Gastroesophageal sphincter (tissue), 4 donors: ENCODE measurements at places on chromosomes 7 and 10. TPM values are rescaled to one million over a fixed set of nuclear protein-coding genes. Genes with fewer than 3 reads are reported as not detected.
A peak's percentile ranks its signal among the peaks of the same experiment; 100 is the strongest.

DNA sequence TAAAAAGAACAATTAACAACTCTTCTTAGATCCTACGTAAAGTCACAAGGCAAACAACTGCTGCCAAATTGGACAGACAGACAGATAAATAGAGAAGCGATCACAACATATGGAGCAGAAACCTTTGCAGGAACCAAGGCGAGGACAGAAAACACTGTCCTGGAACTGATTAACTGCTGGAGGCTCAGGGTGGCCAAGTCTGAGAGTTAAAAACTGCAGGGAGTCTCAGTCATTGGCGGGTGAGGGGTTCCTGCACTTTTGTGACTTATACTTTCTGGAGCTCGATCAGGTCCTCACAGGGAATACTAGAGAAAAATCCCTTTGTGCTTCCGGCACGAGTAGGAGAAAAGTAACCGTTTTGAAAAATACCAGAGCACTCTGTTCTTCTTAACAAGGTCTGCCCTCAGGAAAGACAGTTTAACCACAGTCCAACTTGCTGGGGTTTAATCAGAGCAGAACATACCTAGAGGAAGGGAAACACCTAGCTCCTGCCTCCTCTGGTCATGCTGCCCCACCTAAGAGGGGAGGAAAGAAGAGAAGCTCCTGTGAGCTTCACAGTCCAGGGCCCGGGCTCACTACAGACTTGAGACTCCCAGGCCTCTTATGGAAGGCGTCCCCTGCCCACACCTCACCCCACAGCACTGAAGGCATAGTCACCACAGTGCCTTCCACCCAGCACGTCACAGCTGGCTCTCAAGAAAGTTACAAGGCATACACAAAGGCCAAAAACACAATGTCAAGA, 74.9 kb downstream of the LARP4B start:
- ATAC-seq: no peak

DNA sequence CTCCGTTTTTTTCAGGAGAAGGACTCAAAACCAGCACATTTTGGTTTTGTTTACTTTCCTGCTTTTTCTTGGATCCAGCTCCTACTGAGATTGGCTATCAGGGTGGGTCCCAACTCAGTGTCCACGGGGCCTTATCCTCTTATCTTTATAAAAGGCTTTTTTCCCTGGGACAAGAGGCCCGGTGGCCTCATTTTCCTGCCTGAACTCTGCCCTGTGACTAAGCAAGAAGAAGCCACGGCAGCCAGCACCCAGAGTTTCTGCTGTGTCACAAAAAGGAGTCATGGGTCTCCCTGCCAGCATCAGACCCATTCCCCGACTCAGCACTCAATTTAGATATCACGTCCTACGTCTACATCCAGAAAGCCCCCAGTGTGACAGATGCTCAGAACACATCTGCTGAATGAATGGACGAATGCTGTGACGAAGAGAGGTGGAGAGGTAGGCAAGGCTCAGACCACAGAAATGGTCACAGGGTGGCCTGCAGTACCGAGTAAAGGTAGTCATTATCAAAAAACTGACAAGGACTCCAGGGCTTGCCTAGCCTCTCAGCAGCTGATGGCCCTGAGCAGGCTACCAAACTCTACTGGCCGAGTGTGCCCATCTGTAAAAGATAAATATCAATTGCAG, 16.7 kb downstream of the DLG5 start:
- peak; percentile 54 for ATAC-seq

The CRPPA gene
- 1.8 TPM for total RNA-seq

GRCh38 chr7:21352540-21353387, 75.1 kb upstream of the SP4 start:
- no peak for ATAC-seq

The TMEM213 gene
- 0.25 TPM for total RNA-seq

DNA sequence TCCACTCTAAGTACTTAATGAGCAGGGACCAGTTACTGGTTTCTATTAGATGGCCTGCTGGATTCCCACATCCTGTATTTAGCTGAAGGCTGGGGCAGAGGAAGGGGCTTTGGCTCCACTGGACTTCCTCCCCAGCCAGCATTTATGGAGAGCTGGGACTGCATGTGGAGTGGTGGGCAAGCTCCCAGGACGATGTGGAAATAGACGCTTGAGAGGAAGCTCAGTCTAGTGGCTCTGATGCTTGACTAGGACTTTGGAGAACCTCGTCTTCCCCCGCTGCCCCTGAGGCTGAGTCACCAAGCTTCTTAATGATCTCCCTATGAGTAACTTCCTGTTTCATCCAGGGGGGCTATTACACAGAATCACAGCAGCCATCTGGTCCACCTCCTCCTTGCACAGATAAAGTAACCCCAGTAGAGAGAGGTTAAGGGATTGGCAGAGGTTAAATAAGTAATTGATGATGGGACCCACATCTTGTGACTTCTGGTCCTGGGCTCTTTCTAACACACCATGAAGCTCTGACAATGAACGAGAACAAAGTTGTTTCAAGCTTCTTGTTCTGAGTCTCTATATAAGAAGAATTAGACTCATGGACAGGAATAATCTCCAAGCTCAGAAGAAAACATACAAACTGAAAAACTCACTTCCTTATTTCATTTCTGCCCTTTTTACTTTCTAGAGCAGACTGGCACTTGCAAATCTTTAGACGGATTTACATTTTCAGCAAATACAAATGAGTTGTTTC, 126.2 kb downstream of the PRPF18 start:
- ATAC-seq: peak; percentile 88
